ENCODE measurements at places on chromosomes 4 and X.

DNA sequence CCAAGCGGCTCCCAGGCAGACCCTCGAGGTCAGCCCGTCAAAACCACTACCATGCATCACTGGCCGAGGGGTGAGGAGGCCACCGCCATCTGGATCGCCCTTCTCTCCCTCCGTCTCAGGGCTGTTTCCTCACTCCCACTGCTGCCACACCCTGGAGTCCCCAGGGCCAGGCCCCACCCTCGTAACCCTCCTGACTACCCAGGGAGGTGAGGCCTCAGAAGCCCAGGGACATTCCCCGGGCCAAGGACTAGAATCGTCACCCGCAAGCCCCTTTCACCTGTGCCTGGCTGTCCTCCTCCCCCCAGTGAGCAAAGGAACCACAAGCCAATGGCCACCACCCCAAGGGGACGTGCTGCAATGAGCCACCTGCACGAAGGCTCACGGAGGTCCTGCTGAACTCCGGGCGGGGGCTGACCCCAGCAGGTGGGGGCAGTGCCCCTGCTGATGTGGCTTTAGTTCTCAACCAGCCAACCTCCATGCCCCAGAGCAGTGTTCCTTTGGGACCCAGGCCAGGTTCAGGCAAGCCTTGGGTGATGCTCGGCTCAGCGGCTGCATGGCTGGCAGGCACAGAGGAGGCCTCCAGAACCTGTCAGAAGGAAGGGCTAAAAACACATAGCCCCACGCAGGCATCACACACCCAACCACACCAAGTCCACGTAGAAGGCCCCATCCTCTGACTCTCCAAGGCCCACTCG lies 23.8 kb downstream of the PPP2R2C start:
- DNase-seq = no peak

DNA sequence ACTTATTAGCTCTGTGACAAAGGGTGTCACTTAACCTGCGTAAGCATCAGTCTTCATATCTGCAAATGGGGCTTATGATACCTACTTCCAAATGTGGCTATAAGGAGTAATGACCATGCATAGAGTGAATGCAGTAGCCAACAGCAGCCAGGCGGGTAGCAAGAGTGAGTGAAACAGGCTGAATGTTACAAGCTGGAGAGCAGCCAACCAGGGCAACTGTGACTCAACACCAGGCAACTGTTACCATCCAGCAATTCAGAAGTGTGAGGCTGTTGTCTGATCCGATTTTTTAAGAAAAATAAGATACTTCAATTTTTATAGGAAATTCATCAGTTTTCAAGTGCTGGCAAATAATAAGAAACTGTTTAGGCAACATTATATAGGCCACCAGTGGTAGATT lies 270.2 kb upstream of the TAPT1 start:
- DNase-seq = no peak

GRCh38 chr4:6730603-6731317 lies 14.8 kb downstream of the BLOC1S4 start:
- no peak for DNase-seq

GRCh38 chr4:171602638-171603355 lies 210.4 kb upstream of the GALNTL6 start:
- DNase-seq = no peak

DNA sequence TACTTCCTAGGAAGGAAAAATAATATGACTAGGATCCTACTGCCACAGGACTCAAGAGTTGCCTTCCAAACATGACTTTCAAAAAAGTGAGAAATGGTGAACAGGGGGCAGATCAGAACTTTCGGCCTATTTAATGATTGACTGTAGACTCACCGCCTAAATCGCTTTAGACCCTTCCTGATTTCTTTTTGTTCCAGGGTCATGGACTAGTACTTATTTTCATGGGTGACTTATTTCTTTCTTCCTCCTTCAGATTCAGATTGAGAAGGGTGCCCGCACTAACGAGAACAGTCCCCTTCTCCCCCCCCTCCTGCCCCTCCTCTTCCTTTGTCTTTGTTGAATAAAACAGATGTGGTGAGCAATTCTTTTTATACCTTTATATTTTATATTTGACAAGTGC lies 48.0 kb upstream of the KLHL8 start:
- DNase-seq = no peak

DNA sequence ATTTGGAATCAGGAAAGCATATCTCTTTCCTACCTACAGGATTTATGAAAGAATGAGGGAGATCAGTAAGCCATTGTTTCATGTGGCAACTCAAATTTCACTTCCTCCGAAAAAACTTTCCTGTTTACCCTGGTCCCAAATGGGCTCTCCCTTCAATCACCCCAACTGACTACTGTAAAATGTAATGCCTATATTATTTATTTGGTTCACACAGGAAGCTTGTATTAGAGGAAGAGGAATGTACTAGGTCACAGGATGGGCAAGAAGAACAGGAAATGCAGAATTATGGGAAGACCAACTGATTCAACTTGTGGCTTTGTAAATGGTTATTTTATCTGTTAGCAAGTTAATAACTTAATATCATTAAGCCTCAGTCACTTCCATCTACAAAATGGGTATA lies 23.1 kb downstream of the COL4A6 start:
- no peak for DNase-seq

- no peak for DNase-seq
Observed at GRCh38 chr4:155578726-155579370, 87.8 kb upstream of the GUCY1A1 start.

DNA sequence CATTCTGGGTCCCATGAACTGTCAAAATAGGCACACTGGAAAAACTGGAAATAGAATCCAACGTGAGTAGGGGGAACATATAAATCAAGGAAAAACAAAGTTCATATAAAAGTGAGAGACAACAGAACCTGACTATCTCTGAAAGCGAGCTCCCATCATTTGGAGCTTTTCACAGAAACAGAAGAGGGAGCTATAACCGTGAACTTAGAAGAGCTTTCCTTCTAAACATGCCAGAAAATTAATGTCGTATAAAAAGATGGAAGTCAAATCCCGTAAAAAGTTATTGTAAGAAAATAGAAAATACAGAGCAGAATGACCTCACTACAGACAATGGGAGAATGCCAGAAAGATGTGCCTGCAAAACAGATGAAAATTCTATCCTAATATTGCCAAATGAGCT lies 23.9 kb upstream of the HSD17B10 start:
- no peak for DNase-seq

DNA sequence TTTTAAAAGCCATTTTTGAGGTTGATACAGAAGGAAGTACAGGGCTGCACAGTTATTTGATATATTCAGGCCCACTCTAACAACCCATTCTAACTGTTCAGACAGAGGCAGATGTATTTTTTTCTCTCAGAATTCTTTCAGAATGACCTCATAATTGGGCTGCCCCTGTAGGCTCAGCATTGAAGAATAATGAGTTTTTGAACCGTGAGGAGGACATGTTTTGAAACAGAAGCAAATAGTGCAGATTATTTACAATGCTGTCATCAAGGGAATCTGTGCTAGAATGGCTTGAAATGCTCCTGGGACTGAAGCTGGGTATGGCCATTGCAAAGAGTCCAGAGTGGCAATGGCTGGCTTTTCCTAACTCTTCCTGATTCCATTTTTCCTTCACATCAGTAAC lies 158.1 kb downstream of the SOX3 start:
- DNase-seq = no peak

DNA sequence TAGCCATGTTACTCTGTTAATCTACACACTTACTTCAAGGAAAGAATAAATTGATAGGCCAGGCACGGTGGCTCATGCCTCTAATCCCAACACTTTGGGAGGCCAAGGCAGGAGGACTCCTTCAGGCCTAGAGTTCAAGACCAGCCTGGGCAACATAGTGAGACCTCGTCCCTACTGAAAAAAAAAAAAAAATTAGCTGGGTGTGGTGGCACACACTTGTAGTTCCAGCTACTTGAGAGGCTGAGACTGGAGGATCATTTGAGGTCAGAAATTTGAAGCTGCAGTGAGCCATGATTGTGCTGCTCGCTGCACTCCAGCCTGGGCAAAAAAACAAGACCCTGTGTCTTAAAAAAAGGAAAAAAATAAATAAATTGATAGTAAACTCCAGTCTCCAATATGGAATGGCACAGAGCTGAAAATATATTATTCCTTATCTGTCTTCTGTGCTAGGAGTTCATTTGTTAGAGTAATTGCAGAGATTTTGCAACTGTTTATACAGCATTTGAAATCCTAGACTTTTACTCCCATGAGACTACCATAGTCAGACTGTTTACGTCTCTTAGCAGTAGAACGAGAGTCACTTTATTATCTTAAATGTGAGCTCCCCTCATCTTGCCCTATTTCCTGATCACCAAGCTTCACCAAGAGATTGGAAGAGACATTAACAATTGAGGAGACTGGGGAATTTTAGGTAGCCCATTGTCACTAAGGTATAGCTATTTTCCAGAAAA lies 18.8 kb upstream of the TMEM131L start:
- DNase-seq = no peak

- no peak for DNase-seq
Observed at GRCh38 chr4:14193601-14194000, 566.1 kb upstream of the BOD1L1 start.

GRCh38 chr4:188971125-188971524 lies 831.9 kb downstream of the TRIML1 start:
- DNase-seq = no peak

GRCh38 chrX:130211415-130212186 lies 39.8 kb downstream of the RAB33A start:
- no peak for DNase-seq

- DNase-seq = no peak
Observed at GRCh38 chr4:2537011-2537830, 774 bp downstream of the FAM193A start.

DNA sequence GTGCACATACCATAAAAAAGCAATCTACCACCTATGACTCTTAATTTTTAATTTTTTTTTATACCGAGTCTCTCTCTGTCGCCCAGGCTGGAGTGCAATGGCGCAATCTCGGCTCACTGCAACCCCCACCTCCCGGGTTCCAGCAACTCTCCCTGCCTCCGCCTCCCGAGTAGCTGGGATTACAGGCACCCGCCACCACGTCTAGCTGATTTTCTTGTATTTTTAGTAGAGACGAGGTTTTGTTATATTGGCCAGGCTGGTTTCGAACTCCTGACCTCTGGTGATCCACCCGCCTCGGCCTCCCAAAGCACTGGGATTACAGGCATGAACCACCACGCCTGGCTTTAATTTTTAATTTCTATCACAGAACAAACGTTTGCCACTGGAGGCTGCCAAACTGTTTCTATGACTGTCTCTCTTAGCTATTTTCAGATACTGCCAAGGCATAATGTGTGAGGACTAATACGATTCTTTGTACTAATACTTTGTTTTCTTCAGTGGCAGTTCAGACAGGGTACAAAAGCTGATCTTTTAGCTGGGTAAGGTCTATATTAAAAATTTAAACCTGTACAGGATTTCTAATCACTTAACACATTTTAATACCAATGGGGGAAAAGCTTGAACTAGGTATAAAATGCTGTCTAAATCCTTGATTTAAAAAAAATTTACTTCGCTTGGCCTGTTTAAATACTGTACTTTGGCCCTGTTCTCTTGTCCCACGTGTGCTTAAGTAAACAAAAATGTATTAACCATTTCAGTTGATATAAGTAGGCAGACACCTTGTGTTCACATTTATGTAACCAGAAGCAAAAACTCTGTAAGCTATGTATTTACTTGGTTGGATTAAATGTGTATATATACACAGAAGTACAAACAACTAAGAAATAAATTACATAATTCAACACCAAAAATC lies 2.3 kb downstream of the PGRMC2 start:
- no peak for DNase-seq

DNA sequence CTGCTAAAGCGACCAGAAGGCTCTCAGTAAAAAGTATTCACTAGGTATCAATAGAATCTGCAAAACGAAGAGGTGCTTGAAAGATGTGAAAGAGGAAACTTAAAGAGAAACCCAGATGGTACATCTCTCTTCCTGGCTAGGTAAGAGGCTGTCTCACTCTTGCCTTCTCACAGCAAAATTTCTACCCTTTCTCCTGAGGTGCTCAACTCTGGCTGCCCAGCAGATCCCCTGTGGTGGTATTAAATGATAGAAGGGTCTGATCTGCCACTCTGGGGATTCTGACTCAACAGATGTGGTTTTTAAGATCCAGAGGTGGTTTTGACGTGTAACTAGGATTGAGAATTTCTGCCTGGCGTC lies 14.9 kb upstream of the TSPAN5 start:
- DNase-seq = no peak

DNA sequence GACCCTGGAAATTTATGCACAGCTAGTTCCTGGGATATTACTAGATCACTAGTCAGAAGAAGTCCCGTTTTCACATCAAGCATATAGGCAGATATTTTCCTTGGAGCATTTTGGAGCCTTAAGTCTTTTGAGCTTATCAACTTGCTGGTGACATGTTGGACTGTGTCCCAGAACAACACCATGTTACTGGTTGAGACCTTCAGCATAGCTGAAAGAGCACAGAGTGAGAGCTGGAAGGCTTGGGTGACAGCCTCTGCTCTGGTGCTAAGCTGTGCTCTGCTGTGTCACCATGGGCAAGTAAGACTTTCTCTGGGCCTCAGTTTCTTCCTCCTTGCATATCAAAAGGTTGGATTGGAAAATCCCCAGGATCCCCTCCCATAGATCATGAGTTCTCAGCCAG lies 116.6 kb upstream of the FRMPD4 start:
- DNase-seq = no peak

DNA sequence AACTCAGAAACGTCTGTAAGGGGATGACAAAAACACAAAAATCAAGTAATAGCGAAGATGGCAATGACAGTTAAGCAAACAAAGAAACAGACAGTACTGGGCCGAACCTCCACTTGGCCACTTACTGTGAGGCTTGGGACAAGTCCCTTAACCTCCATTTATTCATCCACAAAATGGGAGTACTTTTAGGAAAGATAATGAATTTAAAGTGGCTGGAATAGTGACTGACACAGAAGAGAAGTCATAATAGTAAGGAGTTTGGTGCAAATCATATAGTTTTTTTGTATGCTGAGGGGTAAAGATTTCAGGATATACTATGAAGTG lies 1.4 kb upstream of the TLR6 start:
- no peak for DNase-seq

DNA sequence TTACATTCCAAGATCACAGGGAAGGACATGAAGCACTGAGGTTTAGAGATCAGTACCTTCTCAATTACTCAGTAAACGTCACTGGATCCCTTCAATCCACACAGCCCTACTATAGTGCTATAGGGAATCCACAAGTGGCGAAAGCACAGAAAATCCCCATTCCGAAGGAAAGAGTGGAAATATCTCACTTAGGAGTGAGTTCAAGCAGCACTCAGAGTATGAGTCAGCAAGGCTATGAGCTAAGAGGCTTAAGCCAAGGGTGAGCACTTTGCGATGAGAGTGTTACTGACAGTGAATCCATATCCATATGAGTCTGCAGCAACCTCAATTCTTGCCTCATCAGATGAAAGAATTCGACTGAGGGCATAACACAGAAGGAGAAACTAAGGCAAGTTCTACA lies 165.1 kb downstream of the VSIG4 start:
- DNase-seq = no peak

All from frontal cortex (tissue), 4 donors.